Stimulated activated CD8-positive, alpha-beta memory T cell treated with anti-CD3 and anti-CD28 coated beads, Interleukin-2, amount 100 ng/mL, for 1 hour (primary cell): ENCODE measurements at places on chromosomes 5 and 9.

DNA sequence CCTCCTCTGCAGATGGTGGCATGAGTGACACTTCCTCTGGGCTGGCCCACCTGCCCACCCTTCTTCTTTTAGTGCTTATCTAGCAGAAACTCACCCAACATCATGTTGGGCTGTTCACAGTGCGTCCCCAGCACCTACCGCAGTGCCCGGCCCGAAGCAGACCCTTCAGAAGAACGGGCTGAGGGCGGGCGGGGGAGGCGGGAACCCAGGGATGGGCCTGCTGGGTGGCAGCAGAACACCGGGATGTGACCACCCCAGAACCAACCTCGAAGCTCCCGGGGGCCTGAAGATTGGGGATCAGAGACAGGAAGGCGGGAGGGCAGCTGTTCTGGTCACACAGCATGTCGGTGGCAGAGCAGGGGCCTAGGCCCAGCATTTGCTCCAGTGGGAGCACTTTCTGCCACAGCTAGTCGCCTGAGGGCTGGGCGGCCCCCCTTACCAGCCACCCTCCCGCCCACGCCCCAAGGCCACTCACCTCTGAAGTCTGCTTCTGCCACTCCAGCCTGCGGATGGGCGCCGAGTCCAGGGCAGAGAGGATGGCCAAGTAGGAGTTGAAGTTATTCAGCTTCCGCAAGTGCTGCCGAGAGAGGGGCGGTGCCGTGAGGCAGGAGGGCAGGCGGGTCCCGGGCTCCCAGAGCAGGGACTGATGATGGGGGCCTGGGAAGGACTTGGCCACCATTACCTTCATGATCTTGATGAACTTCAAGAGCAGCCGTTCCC, 38.7 kb downstream of the PRRT1B start:
- DNase-seq: no peak

GRCh38 chr5:55021821-55022220, 2.2 kb upstream of the GZMK start:
- DNase-seq: no peak

GRCh38 chr5:111122398-111122797, 30.2 kb downstream of the WDR36 start:
- DNase-seq: no peak

DNA sequence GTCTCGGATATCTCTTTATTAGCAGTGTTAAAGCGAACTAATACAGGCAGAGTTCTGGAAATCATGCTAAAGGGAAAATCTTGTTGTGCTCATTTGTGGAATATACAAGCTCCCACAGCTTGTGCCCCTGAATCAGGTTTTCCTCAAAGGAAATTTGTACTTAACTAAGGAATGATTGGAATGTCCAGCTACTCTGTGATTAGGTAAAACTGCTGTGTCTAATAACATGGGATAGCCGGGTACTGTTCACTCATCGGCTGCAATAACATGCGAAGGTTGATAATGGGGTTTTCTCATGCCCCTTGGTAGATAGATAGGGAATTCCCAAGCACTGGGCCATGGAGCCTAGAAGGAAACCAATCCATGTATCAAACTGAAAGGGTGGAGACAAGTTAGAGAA, 306.7 kb downstream of the NR2F1-AS1 start:
- DNase-seq: no peak

DNA sequence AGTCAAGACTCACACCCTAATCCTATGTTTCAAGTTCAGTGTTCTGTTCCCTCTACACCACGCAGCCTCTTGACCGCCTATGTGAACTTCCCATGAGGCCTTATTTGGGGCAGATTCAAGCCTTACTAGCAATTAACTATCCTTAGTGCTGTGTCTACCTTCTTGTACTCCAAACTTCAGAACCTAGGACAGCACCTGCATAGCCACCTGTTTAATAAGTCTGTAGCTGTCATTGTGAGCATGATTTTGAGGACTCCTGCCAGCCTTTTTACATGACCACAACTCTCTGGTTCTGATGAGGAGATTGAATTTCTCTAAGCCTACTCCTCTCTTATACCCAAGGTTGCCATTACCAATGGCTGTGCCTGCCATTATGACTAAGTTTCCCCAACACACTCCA, 50.8 kb upstream of the PCSK1 start:
- no peak for DNase-seq

DNA sequence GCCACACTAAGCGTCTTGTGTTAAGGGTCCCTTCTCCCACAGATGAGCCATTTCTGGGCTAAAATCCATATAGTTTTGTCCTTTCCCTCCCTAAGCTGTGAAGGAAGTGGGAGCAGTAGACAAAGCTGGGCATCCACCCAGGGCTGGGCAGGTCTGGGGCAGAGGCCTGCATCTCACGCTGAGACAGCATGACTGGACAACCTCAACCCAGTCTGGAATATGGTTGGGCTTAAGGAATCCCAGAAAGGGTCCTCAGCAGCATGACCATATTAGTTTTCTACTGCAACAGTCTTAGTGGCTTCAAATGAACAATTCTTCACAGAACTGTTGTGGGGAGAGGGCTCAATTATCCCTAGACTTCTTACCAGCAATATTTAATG, 173.8 kb downstream of the AUH start:
- DNase-seq: no peak

DNA sequence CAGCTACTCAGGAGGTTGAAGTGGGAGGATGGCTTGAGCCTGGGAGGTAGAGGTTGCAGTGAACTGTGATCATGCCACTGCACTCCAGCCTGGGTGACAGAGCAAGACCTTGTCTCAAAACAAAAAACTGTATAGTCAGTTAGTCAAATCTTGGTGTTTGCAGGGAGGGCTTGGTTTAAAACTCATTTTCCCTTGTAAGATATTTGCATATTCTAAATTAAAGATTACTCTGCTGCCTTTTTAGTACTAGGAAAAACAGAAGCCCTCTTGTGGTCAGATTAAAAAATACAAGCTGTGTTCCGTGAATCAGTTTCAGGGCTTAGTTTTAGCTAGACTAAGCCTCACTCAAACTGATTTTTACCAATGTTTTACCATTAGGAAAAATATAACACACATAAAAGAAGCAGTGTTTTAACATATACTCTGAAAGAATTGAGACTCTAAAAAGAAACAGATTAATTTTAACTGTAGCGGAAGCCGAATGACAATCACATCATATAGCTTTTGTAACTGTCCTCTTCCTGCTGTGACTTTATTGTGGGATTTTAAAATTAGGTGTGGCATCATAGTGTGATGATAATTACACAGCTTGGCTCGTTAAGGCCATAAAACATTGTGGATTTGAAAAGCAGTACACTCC, 84.9 kb upstream of the BASP1 start:
- no peak for DNase-seq

DNA sequence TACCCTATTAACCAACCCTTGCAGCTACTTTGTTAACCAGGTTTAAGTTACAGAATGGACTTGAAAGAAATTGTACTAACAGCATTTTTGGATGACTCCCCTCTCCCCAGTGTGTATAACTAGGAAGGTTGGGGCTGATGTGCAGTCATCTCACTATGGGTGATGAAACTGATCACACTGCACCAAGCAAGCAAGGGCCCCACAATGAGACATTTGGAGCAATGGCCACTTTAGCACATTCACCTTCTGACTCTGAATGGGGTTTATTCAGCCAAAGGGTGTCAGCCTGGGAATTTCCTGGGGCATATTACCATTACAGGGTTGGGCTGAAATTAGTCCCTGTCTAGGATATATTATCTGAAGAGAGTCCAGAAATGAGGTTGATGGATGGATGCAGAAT, 18.7 kb upstream of the CYFIP2 start:
- no peak for DNase-seq

DNA sequence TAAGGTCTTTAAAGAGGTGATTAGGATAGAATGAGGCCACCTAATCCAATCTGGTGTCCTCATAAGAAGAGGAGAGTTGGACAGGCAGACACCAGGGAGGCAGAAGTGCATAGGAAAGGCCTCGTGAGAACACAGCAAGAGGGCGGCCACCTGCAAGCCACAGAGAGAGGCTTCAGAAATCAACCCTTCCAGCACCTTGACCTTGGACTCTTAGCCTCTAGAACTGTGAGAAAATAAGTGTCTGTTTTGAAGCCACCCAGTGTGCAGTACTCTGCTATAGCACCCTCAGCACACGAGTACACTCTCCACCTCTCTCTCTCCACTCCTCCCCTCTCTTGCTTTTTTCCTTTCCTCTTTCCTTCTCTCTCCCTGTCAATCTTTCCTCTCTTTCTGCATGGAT, 26.8 kb downstream of the NIPAL4 start:
- DNase-seq: no peak

GRCh38 chr9:93452710-93453046, 703 bp downstream of the FAM120AOS start:
- DNase-seq: no peak
